Liver (tissue), 10 donors: ENCODE measurements at places on chromosomes 13 and 19. TPM values are rescaled to one million over a fixed set of nuclear protein-coding genes. Genes with fewer than 3 reads are reported as not detected.

Gene ICAM1
- total RNA-seq = 26.3 TPM

Gene MRPL57
- 14.6 TPM for total RNA-seq

GRCh38 chr19:34806976-34807860 lies 34.2 kb upstream of the ZNF599 start:
- H3K27ac ChIP-seq = no peak overlapping the region
- no peak for DNase-seq
- H3K4me1 ChIP-seq = no peaks in the 10 kb centered on the region
- H3K4me3 ChIP-seq = no peak overlapping the region
- H3K36me3 ChIP-seq = no peaks in the 10 kb centered on the region

- no peak overlapping the region for H3K4me3 ChIP-seq
- H3K36me3 ChIP-seq = no peaks in the 10 kb centered on the region
- no peaks in the 10 kb centered on the region for H3K4me1 ChIP-seq
- no peak overlapping the region for H3K27ac ChIP-seq
- no peak for DNase-seq
Observed at GRCh38 chr13:91291078-91291477, 56.4 kb upstream of the MIR17HG start.

GRCh38 chr13:112343591-112343990 lies 32.6 kb upstream of the SPACA7 start:
- H3K36me3 ChIP-seq = no peaks in the 10 kb centered on the region
- DNase-seq = no peak
- no peak overlapping the region for H3K27ac ChIP-seq
- H3K4me1 ChIP-seq = no peaks in the 10 kb centered on the region
- peaks cover 2% of the 10 kb centered on the region for H3K27me3 ChIP-seq

GRCh38 chr13:100382785-100383184 lies 205.8 kb downstream of the GGACT start:
- H3K4me3 ChIP-seq = no peak overlapping the region
- H3K27ac ChIP-seq = no peak overlapping the region

GRCh38 chr19:57317503-57317902 lies 2.8 kb upstream of the ZNF543 start:
- H3K27ac ChIP-seq = no peak overlapping the region
- no peak for DNase-seq
- no peaks in the 10 kb centered on the region for H3K27me3 ChIP-seq
- no peak overlapping the region for H3K4me3 ChIP-seq
- H3K36me3 ChIP-seq = no peaks in the 10 kb centered on the region
- H3K4me1 ChIP-seq = peaks cover 10% of the 10 kb centered on the region

GRCh38 chr19:3480383-3481091 lies at the start of gene SMIM24:
Gene SMIM24, minus strand, starts transcription at chr19:3480525. Its CDS starts 62 bp downstream, at chr19:3480463.
- H3K4me3 ChIP-seq = no peak within 1 kb of the TSS
- H3K27ac ChIP-seq = no peak within 1 kb of the TSS
- no peaks in the 10 kb centered on the region for H3K4me1 ChIP-seq
- DNase-seq = no peak

DNA sequence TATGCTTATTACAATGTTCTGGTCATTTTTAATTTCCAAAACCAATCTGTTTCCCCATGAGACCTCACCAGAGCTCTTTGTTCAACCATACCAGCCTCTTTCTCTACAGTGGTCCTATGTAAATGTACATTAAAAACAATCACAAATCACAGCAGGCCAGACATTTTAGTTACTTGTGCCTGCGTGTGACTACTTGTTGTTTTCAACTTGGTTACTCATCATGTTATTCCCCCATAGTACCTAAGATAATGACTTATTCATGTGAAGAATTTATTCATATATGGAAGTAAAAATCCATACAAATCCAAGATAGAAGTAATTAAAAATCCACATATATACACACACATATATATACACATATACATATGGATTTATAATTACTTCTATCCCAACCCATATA lies 379.6 kb downstream of the SLITRK6 start:
- no peak overlapping the region for H3K4me3 ChIP-seq
- no peak overlapping the region for H3K27ac ChIP-seq
- DNase-seq = no peak
- no peaks in the 10 kb centered on the region for H3K4me1 ChIP-seq
